ENCODE measurements at places on chromosomes 3 and 15. TPM values are rescaled to one million over a fixed set of nuclear protein-coding genes. Genes with fewer than 3 reads are reported as not detected.

GRCh38 chr3:66483006-66483405, 17.8 kb downstream of the LRIG1 start:
- peak; percentile 81 for DNase-seq
- peak overlapping the region; percentile 24 for H3K4me3 ChIP-seq
- H3K27me3 ChIP-seq = no peaks in the 10 kb centered on the region
- peaks cover 98% of the 10 kb centered on the region for H3K4me1 ChIP-seq
- H3K36me3 ChIP-seq = no peaks in the 10 kb centered on the region
- peak overlapping the region; percentile 91 for H3K27ac ChIP-seq

- no peaks in the 10 kb centered on the region for H3K36me3 ChIP-seq
- DNase-seq = no peak
- no peak overlapping the region for H3K27ac ChIP-seq
- peaks cover 30% of the 10 kb centered on the region for H3K4me1 ChIP-seq
- H3K27me3 ChIP-seq = no peaks in the 10 kb centered on the region
- no peak overlapping the region for H3K4me3 ChIP-seq
These were observed 32.6 kb downstream of the MB21D2 start for GRCh38 chr3:192884777-192885773.

GRCh38 chr15:68558318-68559305, 20.2 kb upstream of the CORO2B start:
- no peaks in the 10 kb centered on the region for H3K36me3 ChIP-seq
- H3K4me1 ChIP-seq = peaks cover 16% of the 10 kb centered on the region
- H3K27me3 ChIP-seq = peaks cover 6% of the 10 kb centered on the region

The MAN2C1 gene
- total RNA-seq = 114 TPM

The GOLGA8F gene
- not detected for total RNA-seq

DNA sequence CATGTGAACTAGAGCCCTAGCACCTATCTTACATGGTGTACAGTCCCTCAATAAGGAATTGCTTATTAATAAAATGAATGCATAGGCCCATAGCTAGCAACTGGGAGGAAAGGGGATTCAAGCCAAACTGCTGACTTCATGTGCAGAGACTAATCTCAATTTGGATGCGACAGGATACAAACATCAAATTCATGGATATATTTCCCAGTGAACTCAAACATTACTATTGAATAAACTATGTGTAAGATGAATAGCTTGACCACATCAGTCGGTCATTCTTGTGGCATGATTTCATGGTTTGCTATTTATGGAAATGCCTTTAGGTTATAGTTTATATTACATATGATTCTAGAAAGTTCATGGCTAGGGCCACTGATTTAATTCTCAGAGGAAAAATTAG, 268.6 kb upstream of the SLITRK3 start:
- no peak overlapping the region for H3K4me3 ChIP-seq
- DNase-seq = no peak
- H3K27me3 ChIP-seq = no peaks in the 10 kb centered on the region
- no peak overlapping the region for H3K27ac ChIP-seq
- no peaks in the 10 kb centered on the region for H3K36me3 ChIP-seq

The ANKRD34C gene
- total RNA-seq = 0.66 TPM

DNA sequence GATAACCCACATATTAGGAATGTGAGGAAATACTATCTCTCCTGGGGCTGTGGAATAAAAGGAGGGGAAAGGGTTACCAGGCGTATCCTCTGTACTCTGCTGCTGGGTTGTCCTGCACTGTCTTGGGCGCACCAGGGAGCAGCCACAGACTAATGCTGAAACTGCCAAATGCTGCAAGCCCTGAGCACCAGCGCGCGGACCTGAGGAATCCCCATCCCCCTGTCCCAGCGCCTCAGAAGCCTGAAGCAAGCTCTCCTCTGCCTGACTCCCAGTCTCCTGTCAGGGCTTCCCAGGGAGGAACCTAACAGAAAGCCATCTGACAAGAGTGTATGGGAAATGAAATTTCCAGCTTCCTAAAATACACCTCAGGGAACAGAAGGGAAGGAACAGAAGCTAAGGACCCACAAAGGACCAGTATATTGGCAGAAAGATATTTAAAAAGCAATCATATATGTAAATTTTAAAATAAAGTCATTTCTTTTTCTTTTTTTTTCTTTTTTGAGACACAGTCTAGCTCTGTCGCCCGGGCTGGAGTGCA, 158.3 kb upstream of the C2CD4B start:
- no peak overlapping the region for H3K4me3 ChIP-seq
- H3K27me3 ChIP-seq = peaks cover 25% of the 10 kb centered on the region
- no peaks in the 10 kb centered on the region for H3K4me1 ChIP-seq
- H3K36me3 ChIP-seq = no peaks in the 10 kb centered on the region
- no peak for DNase-seq

The METTL6 gene
- 11.3 TPM for total RNA-seq

DNA sequence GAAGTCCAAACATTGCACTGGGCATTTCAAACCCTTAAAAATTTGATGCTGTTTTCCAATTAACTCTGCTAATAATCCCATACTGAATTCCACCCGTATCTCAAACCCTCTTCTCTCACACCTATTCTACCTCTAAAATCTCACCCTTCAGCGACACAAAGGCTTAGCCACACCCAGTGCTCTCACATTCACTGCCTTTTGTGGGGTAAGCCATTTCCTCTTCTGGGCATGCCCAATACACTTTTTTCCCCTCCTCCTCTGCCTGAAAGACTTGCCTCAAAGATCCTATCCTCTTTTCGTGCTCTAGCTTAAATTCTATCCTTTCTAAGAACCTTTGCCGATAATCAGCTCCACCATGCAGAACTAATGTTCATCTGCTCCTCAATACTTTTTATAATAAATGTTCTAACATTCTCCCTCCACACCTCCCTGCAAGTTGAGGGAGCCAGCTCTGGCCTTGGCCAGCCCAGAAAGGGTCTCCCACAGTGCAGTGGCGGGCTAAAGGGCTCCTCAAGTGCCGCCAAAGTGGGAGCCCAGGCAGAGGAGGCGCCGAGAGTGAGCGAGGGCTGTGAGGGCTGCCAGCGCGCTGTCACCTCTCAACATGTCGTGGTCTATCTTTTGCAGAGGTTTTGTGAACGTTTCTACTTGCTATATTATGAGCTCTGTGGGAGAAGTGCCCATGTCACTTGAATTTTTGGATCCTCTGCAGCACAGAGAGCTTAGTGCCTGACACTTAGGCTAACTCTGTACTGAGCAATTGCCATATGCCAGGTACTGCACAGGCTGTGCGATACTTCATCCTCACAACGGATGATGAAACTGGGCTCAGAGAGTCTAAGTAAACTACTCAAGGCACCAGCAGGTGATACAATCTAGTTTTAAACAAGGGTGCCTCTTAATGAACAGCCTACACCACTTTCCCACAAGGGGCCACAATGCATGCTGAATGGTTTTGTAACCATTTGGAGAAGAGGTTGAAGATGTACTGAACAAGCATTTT, 53.6 kb upstream of the BCL6 start:
- H3K36me3 ChIP-seq = no peaks in the 10 kb centered on the region
- no peaks in the 10 kb centered on the region for H3K4me1 ChIP-seq
- DNase-seq = no peak
- H3K27ac ChIP-seq = no peak overlapping the region
- H3K4me3 ChIP-seq = no peak overlapping the region

DNA sequence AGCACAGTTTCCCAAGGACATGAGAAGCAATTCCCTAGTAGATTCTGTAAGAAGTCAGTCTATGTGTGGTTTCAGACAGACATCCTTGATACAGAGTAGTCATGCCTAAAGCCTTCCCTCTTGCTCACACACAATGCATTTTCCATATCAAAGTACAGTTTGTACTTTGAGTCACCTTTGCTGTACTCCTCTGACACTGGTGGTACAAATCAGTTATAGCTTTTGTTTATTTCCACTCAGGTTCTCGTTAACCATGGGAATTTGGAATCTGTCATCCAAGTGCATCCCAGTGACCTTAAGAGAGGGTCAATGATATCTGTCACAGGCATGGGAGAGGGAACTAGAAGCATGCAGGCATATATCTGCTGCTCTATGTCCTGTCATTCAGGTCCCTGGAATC, 3.6 kb upstream of the GNB4 start:
- H3K27ac ChIP-seq = no peak overlapping the region
- no peak overlapping the region for H3K4me3 ChIP-seq
- no peaks in the 10 kb centered on the region for H3K36me3 ChIP-seq

DNA sequence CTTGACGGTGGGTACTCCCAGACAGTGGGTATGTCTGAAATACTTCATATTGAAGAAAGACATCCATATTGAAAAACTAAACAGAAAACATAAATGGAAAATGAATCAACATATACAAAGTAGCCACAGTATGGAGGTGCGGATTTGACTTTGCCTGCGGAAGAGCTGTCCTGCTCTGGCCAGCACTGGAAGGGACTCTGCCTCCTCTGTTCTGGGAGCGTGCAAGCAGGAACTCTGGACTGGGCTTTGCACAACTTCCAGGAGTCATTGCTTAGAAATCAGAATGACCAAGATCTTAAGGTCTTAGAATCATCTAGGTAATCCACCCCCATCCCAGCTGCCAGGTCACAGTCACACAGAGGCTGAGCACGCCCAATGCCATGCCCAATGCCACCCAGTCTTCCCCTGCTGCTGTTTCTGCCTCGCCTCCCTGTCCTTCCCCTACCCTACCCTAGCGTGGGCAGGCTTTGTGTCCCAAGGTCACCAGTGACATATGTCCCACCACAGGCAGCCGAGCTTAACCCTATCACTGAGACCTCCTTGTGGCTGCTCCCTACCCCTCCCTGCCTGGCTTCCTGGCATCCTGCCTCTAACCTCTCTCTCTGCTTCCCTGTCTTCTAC, 36.3 kb downstream of the CDC25A start:
- H3K27ac ChIP-seq = peak overlapping the region; percentile 78
- peak overlapping the region; percentile 12 for H3K4me3 ChIP-seq
- no peaks in the 10 kb centered on the region for H3K27me3 ChIP-seq
- H3K4me1 ChIP-seq = peaks cover 21% of the 10 kb centered on the region

DNA sequence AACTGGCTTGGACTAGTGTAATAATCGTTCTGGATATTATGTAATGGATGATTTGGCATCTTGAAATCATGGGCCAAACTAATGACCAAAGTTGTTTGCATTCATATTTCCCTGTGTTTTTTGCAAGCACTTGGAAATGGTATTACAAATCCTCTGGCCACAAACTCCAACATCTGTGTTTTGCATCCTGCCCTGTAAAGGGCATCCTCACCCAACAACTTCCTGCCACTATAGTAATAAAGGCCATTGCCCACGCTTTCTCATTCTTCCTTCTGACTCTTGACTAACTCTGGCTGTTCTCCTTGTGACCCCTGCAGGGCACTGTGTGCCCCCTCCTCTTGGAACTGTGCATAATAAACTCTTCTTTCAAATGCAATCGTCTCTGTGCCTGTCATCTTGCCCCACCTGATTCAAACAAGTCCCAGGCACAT, 25.4 kb upstream of the PSMD6 start:
- H3K36me3 ChIP-seq = no peaks in the 10 kb centered on the region
- no peak overlapping the region for H3K4me3 ChIP-seq
- no peak overlapping the region for H3K27ac ChIP-seq
- no peaks in the 10 kb centered on the region for H3K27me3 ChIP-seq
- no peak for DNase-seq

GRCh38 chr15:41483115-41483514, 10.6 kb upstream of the ITPKA start:
- peaks cover 10% of the 10 kb centered on the region for H3K27me3 ChIP-seq
- DNase-seq = no peak
- H3K4me1 ChIP-seq = no peaks in the 10 kb centered on the region
- no peak overlapping the region for H3K27ac ChIP-seq
- H3K36me3 ChIP-seq = peaks cover 49% of the 10 kb centered on the region

- DNase-seq = peak; percentile 18
- no peak overlapping the region for H3K4me3 ChIP-seq
- H3K4me1 ChIP-seq = peaks cover 29% of the 10 kb centered on the region
- no peaks in the 10 kb centered on the region for H3K27me3 ChIP-seq
These were observed 17.2 kb upstream of the PRICKLE2 start for GRCh38 chr3:64242435-64242834.

The SLC22A13 gene
- not detected for total RNA-seq

The NAALADL2 gene
- total RNA-seq = 5.8 TPM

GRCh38 chr3:141561426-141562034, 74.7 kb downstream of the RASA2 start:
- no peak overlapping the region for H3K27ac ChIP-seq
- H3K4me3 ChIP-seq = no peak overlapping the region
- H3K27me3 ChIP-seq = no peaks in the 10 kb centered on the region
- no peaks in the 10 kb centered on the region for H3K4me1 ChIP-seq

DNA sequence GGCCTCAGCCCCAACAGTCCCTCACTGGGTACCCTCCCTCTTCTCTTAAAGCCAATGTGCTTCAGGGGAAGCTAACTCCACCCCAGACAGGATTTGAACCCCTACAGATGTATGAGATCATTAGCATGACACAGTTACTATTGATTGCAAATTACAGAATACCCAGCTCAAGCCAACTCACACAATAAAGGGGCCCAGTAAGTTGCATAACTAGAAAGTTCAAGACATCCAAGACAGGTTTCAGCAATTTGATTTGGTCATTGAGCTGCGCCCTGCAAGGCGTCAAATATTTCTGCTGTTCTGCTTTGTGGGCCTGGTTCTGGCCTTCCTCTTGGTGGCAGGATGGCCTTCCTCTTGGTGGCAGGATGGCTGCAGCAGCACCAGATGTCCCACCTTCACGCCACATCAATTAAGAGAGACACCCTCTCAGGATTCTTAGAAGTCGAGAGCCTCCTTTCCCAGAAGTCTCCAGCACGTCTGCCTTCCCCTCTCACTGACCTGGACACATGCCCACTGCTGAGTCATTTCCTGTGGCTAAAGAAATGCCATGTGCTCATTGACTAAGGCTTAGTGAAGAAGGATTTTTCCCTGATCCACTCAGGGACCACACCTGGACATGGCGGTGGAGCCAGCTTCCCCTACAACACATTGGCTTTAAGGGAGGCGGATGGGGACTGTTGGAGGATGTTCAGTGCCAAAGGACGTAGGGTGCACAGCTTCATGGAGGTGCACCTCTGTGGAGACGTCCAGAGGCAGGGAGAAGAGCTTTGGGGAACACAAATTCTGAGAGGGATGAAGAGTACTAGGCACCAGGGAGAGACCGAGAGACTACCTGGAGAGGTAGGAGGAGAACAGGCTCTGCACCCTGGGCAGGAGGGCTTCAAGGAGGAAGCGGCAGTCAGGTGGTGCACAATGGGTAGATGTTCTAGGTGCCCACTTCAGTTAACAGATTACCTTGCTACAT, 49.1 kb downstream of the DNASE1L3 start:
- no peaks in the 10 kb centered on the region for H3K27me3 ChIP-seq
- H3K4me1 ChIP-seq = peaks cover 53% of the 10 kb centered on the region
- no peak for DNase-seq
- no peak overlapping the region for H3K4me3 ChIP-seq
- peaks cover 50% of the 10 kb centered on the region for H3K36me3 ChIP-seq
- peak overlapping the region; percentile 88 for H3K27ac ChIP-seq

Data from left ventricle myocardium inferior (tissue), 1 donor.